ENCODE measurements at places on chromosomes 13 and 19.

DNA sequence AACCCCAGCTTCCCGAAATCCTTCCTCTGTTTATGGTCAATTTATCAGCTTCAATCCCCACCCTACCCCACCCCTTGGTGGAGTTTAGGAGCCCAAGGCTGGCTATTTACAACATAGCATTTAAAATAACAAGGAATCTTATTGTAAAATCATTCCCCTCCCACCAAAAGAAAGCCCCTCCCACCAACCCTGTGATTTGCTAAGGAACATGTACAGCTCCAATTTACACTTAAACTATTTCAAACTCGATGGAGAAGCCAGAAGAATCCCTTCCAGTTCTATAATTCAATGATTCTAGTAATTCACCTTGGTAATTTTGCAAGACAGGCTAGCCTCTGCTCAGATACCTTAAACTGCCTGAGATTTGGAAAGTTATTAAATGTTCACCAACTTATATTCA, 3.0 kb downstream of the LATS2 start:
- peak; percentile 45 for DNase-seq

DNA sequence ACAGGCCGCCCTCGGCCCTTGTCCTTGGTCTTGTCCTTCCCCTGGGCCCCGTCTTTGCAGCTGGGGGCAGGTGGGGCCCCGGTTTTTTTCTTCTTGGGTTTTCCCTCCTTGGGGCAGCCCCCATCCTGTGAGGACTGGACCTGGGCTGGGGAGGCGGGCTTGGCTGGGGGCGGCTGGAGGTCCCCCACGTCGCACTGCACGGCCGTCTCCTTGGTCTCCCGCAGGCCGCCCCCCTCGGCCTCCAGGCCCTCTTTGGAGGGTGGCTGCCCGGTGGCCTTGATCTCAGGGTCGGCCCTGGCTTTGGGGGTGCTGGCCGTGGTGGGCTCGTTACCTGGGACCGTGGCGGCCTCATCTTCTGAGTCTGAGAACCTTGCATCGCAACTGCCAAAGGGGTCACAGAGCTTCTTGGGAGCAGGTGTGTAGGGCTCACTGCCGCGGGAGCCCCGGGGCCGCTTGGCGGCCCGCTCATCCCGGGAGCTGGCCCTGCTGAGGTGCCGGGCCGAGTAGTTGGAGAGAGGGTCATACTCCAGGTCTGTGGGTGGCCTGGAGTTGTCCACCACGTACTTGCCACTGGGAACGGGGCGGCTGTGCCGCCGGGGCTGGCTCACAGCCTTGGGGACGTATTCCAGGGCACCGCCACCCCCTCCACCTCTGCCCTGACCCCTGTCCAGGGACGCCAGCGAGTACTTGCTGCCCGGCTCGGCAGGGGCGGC, 15.6 kb upstream of the ATP8B3 start:
- no peak for DNase-seq

- no peak for DNase-seq
Measured at GRCh38 chr19:1910177-1910576, 5.0 kb downstream of the ADAT3 start.

DNA sequence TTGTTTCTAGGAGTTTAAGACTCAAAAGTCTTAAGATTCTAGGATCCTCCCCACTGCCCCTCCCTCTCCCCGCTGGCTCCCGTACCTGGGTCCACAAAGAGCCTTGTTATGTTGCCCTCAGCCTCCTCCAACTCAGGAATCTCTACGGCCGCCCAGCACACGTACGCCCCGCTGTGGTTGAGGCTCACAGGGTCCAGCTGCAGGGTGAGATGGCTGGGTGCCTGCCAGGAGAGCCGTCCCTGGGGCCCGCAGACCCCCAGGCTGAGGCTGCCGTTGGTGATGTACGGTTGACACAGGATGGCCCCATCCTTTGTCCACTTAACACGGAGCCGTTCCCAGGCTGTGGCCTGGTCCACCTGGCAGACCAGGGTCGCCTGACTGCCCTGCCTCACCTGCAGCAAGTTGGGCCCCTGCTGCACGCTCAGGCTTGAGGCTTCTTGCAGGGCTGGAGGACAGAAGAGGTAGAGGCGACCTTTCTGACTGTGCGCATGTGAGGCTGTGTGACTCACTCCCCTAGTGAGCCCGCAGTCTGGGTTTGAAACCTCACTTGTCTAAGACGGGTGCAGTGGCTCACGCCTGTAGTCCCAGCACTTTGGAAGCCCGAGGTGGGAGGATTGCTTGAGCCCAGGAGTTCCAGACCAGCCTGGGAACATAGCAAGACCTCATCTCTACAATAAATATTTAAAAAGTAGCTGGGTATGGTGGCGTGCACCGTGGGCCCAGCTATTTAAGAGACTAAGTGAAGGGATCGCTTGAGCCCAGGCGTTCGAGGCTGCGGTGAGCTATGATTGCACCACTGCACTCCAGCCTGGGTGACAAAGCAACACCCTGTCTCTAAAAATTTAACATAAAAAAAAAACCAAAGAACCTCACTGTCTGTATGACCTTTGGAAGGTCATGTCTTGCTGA, 4.0 kb downstream of the TMIGD2 start:
- no peak for DNase-seq

DNA sequence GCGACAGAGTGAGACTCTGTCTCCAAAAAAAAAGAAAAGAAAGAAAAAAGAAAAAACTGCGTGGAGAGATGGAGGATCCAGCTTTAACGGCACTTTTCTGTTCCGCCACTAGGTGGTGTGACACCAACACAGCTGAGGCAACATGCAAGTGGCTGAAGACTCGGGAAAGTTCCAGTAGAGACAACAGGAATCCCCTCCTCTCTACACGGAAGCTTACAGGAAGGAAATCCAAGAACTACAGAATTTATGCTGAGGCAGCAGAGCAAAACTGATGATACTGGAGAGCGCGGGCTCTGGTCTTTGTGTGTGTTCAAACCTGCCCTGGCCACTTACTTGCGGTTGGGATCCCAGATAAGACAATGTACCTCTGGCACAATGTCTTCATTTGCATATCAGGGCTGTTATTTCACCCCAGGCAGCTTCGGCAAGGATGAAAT, 9.9 kb downstream of the RANBP3 start:
- peak; percentile 58 for DNase-seq

DNA sequence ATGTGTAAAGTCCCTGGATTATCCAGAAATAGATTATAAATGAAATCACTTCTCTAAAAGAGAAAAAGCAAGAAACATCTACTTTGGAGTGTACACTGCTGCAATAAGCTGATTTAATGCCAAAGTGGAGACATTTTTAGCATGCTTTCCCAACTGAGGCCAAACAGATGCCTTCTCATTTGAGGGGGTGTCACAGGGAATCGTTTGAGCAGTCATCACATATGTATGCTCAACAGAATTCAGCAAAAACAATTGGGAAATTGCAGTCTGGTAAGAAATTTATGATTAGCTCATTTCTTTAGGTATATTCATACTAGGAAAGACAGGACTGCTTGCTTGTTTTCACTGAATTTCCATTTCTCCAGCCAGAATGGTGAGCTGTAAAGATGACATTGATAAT, 27.3 kb upstream of the TPP2 start:
- DNase-seq = no peak

DNA sequence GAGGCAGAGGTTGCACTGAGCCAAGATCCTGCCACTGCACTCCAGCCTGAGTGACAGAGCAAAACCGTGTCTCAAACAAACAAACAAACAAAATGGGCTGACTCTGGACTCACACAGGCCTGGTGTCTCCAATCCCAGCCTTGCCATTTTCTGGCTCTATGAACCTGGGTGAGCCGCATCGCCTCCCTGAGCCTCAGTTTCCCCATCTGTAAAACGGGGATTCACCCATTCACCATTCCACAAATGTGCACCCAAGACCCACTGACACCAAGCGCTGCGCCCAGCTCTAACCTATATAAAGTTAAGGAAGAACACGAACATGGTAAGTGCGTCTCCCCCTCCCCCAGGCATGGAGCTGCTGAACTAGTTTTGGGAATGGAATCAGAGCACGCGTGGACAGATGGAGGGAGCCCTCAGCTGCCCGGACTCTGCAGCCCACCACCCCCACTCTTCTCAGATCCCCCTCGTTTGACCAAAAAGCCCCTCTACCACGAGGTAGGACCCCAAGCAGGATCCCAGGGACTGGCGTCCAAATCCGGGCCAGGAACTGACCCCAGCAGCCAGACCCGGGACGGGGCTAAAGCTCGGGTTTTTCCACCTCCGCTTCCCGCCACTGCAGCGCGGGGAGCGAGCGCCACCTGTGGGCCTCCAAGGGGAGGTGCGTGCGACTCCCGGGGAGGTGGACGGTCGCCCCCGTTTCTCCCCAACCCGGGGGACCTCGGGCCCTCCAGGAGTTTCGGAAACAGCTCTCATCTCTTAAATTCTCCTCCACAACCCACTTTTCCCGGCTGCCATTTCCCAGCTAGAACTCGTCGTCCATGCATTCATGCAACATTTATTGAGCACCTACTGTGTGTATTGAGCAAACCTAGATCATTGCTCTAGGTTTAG, 33.0 kb upstream of the ADGRE5 start:
- DNase-seq = peak; percentile 66

- no peak for DNase-seq
Measured at GRCh38 chr19:13070425-13071140, 32.1 kb downstream of the LYL1 start.

DNA sequence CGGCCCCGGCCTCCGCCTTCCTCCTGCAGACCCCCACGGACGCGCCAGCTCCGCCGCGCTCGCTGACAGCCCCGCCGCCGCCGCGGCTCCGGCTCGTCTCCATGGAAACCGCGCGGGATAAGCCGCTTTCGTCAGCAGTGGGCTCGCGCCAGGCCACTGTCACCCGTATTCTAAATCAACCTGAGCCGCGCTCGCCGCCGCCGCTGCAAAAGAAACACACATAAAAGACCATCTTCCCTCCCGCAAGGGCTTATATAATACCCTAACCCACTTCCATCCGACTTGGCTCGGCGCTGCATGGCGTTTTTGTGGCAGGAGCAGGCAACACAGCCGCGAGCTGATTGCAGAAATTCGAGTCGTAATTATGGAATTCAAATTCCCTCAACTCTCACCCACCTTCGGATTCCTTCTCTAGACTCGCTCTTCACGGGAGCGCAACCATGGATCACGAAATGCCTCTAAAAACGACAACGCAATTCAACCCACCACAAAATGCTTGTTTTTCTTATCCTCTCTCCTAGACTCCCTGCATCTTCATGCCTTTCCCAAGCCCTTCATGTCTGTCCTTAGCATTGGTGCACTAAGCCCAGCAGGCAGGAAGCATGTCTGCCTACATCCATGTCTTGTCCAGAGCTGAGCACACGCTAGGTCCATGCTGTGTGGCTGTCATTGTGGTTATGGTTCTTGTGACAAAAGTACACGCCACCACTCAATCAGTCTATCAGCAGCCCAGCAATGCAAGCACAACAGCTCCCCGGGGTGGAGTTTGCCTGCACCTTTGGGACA, at the start of gene AMER2:
Gene AMER2, minus strand, starts transcription at position 772 of the 786 bp plus-strand sequence. Its CDS starts 669 bp downstream, at position 103.
- DNase-seq = no peak

DNA sequence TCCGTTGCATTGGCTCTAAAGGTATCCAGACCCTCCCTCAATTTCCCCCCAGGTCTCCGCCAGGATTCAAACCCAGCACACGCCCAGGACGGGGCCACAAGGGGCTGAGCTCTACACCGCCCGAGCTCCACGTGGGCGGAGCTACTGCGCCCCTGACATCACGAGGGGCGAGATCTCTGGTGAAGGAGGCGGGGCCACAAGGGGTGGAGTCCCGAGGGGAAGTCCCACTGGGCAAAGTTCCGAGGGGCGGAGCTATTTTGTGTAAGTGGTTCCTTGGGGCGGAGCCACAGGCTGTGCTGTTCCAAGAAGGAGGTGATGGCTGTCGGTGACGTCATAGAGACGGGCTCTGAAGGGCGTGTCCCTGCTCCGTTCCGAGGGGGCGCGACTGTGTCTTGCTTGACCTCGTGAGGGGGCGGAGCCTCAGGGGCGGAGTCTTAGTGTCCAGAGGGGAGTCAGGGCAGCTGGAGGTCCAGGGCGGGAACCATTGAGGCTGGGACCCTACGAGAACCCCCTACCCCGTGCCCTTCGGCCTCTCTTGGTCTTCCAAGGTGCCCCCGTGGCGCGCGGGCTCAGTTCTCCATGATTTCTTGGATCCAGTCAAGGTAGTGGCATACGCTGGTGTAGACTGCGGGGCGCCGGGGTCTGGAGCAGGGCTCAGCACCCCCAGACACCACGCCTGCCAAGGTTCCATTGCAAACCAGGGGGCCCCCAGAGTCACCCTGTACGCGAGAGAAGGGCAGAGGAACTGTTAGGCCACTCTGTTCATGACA, 1.3 kb upstream of the KLK8 start:
- DNase-seq = peak; percentile 25

- DNase-seq = no peak
Measured at GRCh38 chr13:76969488-76970365, 21.4 kb downstream of the ACOD1 start.

DNA sequence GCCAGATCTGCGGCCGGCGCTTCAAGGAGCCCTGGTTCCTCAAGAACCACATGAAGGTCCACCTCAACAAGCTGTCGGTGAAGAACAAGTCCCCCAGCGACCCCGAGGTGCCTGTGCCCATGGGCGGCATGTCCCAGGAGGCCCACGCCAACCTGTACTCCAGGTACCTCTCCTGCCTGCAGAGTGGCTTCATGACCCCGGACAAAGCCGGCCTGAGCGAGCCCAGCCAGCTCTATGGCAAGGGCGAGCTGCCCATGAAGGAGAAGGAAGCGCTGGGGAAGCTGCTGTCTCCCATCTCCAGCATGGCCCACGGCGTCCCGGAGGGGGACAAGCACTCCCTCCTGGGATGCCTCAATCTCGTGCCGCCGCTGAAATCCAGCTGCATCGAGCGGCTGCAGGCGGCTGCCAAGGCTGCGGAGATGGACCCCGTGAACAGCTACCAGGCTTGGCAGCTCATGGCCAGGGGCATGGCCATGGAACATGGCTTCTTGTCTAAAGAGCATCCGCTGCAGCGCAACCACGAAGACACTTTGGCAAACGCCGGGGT, 72.6 kb downstream of the ZNF536 start:
- DNase-seq = no peak

DNA sequence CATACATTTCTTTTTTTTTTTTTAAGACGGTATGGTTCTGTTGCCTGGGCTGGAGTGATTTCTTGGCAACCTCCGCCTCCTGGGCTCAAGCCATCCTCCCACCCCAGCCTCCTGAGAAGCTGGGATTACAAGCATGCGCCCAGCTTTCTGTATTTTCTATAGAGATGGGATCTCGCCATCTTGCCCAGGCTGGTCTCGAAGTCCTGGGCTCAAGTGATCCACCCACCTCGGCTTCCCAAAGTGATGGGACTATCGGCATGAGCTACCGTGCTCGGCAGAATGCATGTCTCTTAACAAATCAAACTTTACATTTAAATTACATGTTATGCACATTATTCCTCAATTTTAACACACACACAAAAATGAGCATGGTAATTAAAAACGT, 1.2 kb downstream of the NDUFA13 start:
- no peak for DNase-seq

DNA sequence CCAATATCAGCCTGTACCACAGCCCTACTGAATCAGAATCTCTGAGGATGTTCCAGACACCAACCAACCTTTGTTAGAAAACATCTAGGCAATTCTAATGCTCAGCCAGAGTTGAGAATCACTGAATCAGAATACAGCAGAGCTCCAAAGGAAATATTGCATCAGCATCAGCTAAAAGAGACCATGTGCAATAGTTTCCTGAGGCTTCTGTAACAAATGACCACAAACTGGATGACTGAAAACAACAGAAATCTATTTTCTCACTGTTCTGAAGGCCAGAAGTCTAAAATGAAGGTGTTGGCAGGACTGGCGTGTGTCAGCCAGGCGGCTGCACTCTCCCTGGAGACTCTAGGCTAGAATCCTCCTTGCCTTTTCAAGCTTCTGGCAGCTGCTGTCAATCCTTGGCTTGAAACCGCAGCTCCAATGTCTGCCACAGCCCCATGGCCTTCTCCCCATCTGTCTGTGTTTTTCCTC, 1.2 kb upstream of the DCT start:
- DNase-seq = peak; percentile 64

GRCh38 chr13:47955836-47956235, 45.2 kb downstream of the SUCLA2 start:
- DNase-seq = no peak

- DNase-seq = no peak
Measured at GRCh38 chr19:5932609-5933262, 18.7 kb downstream of the CAPS start.

Measured in NB4 (cell line).